ENCODE measurements at places on chromosomes 7 and 10. TPM values are rescaled to one million over a fixed set of nuclear protein-coding genes. Genes with fewer than 3 reads are reported as not detected.

- no peak for DNase-seq
These were observed 15.6 kb upstream of the EFCAB10 start for GRCh38 chr7:105596866-105597265.

- peak; percentile 18 for DNase-seq
These were observed 1.1 kb downstream of the EGFR start for GRCh38 chr7:55019691-55020465.

Gene OR2AE1
- polyA plus RNA-seq, result 0.13 TPM

- DNase-seq, result peak; percentile 38
These were observed 17.2 kb upstream of the SLC18A3 start for GRCh38 chr10:49592726-49593563.

- DNase-seq, result peak; percentile 88
These were observed 42.8 kb upstream of the SLC13A1 start for GRCh38 chr7:123242467-123243092.

DNA sequence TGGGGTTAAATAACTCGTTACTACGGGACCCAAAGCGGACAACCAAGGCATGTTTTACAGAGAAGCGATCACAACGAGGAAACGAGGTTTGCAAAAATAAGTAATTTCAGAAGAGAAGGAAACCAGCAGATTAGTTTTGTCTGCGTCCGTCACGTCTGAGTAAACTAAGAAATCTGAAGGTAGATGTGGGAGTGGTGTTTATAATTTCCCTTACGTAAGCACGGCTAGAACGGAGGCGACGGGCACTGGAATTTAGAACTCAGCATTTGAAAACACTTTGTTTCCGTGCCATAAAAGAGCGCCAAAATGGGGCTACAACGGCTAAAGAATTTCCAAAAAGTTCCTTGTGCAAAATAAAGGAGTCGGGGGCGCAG is 718 bp upstream of the UMAD1 start:
- no peak for DNase-seq

- DNase-seq, result peak; percentile 98
These were observed at the start of gene P4HA1 for GRCh38 chr10:73096449-73097304. Gene P4HA1, minus strand, starts transcription at chr10:73096866. Its CDS starts 21,983 bp downstream, at chr10:73074883.

DNA sequence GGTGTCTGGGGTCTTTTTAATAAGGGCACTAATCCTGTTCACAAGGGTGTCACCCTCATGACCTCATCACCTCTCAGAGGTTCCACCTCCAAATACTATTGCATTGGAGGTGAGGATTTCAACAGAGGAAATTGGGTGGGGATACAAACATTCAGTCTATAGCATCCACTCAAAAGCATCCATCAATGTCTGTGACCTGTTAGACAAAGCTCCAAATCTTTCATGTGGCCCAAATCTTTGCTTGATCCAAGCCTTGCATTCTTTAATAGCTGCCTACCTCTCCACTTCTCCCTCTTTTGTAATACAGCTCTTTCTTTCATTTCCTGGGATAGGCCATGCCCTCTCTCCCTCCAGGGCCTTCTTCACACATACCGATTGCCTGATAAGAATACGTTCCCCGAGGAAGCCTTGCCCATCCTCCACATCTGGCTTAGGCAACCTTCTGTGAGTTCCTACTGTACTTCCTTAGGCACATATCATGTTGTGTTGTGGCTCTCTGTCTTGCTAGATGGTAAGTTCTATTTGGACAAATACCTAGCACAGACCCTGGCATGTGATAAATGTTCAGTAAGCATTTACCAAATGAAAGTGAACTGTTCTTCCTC is 66.1 kb downstream of the CREM start:
- DNase-seq, result no peak

Gene MARCHF5
- 40.8 TPM for polyA plus RNA-seq

Gene PNLIPRP3
- not detected for polyA plus RNA-seq

DNA sequence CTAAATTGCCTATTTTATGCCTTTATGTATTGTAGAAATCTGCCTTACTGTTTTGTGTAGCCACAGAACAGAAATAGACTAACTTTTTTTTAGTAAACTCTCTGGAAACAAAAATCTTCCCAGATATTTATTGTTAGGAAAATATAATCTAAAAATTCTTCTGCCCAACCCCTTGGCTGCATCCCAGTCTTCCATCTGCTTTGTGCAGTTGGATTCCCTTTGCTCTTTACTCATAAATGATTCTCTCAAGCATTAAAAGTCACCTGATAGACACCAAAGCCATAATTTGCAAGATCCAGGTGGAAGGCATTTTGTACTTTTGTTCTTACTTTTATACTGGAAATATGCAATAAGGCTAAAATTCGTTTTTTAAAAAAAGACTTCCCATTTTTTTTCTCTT is 6.1 kb upstream of the CAV2 start:
- no peak for DNase-seq

Gene DPP6
- polyA plus RNA-seq, result 7.8 TPM

DNA sequence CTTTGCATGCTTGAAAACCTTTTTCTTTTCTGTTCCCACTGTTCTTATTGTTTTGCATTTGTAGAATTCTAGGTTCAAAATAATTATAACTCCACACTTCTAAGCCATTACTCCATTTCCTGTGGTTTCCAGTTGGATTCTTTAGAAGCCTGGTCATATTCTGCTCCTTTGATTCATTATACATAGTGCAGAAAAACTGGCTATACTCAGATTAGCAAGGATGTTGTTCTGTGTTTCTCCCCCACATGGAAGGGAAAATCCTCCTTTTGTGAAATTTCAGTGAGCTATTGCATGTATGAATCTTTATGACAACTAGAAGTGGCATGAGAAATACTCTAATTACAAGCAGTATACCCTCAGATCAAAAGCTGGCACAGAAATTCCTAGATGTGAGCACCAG is 79.5 kb downstream of the SLC13A1 start:
- DNase-seq, result no peak

Gene CACNA2D1
- polyA plus RNA-seq, result 11.4 TPM

Gene ASL
- polyA plus RNA-seq, result 103 TPM

Gene KNDC1
- 18.8 TPM for polyA plus RNA-seq

DNA sequence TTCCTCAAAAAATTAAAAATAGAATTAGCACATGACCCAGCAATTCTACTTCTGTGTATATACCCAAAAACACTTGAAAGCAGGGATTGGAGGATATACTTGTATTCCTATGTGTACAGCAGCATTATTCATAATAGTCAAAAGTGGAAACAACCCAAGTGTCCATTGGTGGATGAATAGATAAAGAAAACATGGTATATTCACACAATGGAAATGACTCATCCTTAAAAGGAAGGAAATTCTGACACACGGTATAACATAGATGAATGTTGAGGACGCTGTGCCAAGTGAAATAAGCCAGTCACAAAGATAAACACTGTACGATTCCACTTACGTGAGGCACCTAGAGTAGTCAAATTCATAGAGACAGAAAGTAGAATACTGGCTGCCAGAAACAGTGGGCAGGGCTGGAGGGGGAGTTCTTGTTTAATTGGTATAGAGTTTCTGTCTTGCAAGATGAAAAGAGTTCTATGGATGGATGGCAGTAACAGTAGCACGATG is 26.6 kb upstream of the KAT6B start:
- no peak for DNase-seq

- DNase-seq, result no peak
These were observed at the start of gene MRLN for GRCh38 chr10:59753267-59753666. Gene MRLN, minus strand, starts transcription at chr10:59753455.

DNA sequence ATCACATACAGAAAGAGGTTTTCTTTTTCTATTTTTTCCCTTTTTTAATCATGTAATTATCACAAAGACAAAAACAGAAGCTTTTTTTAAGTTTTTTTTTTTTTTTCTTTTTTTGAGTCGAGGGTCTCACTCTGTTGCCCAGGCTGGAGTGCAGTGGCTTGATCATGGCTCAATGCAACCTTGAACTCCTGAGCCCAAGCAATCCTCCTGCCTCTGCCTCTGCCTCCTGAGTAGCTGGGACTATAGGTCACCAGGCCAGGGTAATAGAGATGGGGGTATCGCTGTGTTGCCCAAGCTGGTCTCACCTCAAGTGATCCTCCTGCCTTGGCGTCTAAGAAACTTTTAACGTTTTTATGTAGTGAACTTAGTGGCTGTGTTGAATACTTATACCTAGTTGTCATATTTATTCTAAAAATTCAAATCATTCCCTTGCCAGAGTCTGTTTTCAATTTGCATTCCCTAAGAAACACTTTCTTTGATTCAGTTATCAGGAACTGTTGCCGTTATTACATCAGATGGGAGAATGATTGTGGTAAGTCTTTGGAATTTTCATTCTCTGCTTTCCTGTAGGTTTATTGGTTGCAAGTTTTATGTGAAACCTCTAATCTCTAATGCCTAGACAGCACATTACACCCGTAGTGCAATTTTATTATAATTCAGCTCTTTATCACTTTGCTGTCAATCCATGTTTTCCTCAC is 1.3 kb downstream of the LSM8 start:
- DNase-seq, result no peak

Gene ABCB1
- 7.0 TPM for polyA plus RNA-seq

Gene GBX1
- polyA plus RNA-seq, result 0.07 TPM

DNA sequence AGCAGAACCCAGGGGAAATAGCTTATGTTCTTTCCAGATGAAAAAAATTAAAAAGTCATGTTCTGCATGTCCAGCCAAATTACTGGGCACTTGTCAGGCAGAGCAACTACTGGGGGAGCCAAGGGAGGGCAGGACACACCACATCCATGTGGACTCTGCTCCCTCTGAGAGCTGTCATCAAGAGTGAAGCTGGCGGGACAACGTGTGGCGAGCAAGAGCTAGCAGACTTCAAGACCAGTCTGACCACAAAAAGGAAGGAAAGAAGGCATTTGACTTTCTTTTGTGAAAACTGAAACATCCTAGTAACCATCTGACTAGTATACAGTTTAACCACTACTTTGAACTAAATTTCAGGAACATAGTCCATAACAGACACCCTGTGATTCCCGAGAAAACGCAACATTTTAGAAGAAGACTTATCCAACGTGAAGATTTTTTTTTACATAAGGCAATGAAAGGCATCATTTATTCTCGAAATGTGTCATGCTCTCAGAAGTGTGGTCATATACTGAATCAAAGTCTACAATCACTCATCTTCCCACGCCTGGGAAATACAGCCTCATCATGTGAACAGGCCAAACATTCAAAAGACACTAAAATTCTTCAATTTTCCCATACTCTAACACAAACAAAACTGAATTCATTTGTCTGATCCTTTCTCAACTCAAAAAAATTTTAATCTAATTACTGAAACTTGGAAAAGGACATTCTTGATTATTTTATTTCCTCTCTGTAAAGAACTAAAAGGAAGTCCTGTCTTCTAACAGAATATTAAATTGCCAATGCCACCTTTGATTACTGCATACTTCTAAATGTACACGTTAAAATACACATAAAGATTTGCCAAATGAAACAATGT is 15.5 kb downstream of the CYTH3 start:
- no peak for DNase-seq

DNA sequence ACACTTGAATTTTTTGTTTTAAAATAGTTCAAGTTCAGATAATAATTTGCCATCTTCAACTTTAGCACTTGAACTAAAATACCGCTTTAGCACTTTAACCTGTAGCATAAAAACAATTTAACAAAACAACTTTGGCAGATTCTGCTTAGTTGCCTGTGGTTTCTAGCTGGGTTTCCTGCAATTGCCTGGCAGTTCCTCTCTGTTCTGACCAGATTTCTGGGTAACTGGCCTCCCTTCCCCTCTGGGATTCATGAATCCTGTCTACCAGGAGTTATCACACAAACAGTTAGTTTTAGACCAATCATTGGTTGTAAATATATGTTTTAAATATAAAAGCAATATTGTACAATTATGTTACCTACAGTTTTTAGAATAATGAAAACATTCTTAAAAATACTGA is 89.8 kb upstream of the HDAC9 start:
- DNase-seq, result no peak

DNA sequence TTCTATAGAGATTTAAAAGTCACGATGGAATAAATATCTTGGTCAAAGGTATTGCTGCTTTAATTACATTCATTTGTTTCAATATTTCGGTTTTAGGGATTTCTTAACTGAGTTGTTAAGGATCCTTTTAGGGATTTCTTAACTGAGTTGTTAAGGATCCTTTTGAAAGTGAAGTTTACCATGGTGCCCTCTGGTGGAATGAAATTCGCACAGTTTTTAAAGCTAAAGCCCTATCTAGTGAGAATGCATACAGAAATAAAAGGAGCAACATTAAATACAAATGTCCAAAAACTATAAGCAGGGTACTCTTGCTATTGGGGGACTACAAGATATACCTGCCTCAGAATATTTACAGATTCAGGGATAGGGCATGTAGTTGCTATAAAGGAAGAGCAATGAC is 193.7 kb downstream of the RNLS start:
- DNase-seq, result peak; percentile 15

DNA sequence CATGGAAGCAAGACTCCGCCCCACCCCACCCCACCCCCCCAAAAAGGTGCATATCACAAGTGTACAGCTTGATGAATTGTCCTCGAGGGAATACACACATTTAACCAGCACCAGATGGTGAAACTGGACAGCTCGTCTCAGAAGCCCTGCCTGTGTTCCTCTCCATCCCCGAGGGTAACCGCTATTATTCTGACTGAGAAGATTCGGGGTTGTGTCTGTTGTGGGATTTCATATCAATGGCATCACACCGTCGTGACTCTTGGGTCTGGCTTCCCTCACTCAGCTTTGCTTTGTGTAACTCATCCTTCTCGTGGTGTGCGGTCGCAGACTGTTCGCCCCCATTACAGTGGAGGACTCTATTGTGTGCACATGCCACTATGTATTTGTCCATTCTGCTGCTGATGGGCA is 18.9 kb downstream of the PODXL start:
- no peak for DNase-seq

Gene MYOZ1
- polyA plus RNA-seq, result 0.94 TPM

Gene PSD
- 62.0 TPM for polyA plus RNA-seq

Gene ZNF775
- 5.2 TPM for polyA plus RNA-seq

GRCh38 chr10:132532749-132533560 is 4.6 kb upstream of the INPP5A start:
- no peak for DNase-seq

- no peak for DNase-seq
These were observed 51.0 kb downstream of the CAV1 start for GRCh38 chr7:116575853-116576252.

- DNase-seq, result no peak
These were observed 5.9 kb downstream of the KCP start for GRCh38 chr7:128904381-128905197.

DNA sequence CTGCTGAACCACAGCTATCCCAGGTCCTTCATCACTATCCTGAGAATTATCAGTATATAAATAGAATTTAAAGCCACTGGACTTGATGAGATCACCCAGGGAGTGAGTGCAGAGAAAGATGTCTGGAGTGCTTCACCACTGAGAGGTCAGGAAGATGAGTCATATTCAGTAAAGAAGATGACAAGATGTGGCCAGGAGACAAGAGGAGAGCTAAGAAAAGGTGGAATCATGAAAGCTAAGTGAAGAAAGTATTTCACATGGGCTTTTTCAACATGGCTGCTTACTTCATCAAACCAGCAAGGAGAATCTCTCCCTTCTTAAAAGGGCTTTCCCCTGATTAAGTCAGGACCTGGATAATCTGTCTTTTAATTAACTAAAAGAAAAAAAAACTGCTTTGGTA is 9.1 kb upstream of the PRKAR2B start:
- DNase-seq, result no peak

DNA sequence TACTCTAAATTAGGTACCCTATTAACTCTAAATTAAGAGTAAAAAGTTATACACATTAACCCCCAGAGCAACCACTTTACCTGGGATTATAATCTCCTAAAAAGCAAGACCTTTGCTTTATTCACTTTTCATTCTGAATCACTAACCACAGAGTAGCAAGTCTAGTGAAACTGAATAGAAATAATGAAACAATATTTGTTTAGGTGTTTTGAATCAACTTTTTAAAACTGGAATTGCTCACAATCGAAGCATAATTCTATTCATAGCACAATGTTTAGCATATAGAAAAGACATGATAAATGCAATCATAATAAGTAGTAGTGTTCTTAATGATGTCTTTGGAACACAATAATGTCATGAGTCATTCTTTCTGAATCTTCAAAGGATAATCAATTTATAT is 37.0 kb upstream of the CASD1 start:
- DNase-seq, result no peak

All from large intestine (tissue), 12 donors.